Activated T-cell treated with anti-CD3 and anti-CD28 coated beads, Interleukin-2, amount 50 U/mL, for 4 hours (primary cell): ENCODE measurements at places on chromosomes 6 and 20.

DNA sequence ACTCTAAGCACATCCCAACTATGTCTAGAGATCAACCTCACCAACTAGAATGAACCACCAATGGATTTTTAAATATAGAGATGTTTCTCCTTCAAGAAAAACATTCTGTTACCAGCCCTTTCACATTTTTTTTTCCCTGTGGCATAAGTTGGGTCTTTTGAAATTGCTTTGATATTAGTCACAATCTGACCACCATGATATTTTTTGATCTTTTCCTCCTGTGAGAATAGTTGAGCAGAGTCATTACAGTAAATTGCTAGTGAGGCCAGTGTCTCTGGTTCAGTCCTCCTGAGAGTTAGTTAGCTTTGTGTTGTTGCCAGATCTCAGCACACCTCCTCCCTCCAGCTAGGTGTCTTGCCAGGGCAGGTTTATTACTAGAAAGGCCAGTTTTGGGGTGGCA lies 79.7 kb upstream of the MYLIP start:
- no peak for DNase-seq

GRCh38 chr20:47988676-47989075 lies 203.4 kb upstream of the SULF2 start:
- DNase-seq: no peak

DNA sequence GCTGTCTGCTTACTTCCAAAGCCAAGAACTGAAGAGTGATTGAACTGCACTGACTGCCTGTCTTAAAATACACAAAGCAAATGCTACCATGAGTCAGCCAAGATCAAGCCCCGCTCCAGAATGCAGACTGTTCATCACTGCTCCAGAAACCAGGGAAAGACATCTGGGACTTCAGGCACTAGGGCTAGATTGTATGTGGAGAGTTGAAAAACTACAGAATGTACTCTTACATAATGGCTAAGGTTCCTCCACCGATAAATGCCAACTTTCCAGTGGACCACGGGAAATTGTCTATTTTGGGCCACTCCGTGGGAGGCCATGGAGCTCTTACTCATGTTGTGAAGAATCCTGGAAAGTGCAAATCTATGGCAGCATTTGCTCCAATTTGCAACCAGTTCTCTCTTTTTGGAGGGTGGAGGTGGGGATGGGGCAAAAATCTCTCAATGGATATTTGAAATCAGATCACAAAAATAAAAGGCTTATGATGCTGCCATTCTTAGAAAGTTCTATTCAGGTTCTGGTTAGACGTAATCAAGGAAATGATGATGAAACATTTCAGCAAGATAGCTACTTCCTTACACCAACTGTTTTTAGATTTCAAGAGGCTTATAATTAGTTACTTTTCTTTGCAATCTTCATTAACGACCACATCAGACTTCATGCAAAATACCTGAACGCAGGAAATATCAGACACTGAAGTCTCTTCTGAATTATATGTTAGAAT lies 11.8 kb upstream of the CAP2 start:
- DNase-seq: no peak

DNA sequence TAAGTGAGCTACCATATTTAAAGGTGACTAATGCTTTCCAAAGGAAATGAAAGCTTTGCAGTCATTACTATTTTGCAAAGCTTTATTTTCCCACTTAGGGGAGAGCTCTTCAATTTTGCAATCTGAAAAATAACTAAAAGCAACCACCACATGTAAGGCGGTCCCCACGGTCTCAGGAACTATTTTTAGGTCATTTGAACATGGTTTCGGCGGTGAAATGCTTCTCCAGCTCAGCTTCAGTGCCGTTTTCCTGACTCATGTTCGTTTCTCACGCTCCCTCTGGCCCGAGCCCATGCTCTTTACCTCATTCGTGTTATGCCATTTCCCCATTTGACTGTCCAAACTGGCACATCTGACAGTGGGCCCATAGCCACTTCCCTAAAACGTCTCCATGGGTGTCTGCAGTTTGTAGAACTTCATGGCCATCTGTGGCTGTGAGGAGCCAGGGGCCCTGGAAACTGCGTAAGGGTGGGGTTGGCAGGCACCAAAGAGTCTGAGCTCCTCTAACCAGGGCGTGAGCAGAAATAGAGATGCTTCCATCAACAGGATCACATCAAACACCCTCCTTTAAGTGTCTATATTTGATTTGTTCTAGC lies 46.5 kb downstream of the ADTRP start:
- DNase-seq: peak; percentile 20

DNA sequence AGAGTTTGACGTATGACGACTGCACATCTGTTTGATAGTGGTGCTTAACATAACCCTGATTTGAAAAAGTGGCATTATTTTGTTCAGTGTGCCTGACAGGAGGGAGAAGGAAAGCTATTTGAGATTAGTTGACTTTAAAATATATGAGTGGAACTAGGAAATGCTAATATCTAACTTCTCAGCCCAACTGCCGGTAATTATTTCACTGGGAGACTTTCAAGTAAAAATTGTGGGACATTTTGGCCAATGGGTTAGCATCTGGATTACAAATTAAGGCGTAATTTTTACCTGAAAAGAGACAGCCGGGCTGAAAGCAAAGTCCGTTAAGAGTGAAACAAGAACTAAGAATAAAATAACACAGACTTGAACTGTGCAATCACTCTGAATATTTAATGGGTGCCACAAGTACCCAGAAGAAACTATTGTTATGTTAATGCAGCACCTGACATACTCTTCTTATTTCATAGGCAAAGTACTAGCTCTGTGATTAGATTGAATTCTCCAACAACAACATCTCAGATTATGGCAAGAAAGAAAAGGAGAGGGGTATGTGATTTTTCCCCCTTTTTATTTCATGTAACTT lies 2.0 kb downstream of the HEY2 start:
- no peak for DNase-seq

- DNase-seq: no peak
Observed at GRCh38 chr6:169244684-169245383, 8.8 kb downstream of the THBS2 start.

DNA sequence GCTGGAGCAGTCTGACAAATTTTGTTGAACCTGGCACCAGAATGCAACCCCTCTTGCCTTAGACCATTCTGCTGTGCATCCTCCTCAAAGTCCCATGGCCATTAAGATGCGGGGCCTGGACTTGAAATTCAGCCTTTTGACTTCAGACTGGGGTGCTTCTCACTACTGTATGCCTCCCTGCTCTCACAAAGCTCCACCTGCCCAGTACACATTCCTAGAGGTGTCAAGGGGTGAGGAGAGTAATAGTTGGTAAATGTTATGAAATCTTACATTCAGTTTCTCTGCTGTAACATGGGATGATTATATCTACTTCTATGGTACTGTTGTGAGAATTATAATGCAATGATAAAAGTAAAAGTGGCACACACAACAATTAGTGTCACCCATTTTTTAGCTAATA lies 70.8 kb downstream of the TULP4 start:
- DNase-seq: no peak

GRCh38 chr6:150830439-150831165 lies 34.9 kb upstream of the MTHFD1L start:
- no peak for DNase-seq

DNA sequence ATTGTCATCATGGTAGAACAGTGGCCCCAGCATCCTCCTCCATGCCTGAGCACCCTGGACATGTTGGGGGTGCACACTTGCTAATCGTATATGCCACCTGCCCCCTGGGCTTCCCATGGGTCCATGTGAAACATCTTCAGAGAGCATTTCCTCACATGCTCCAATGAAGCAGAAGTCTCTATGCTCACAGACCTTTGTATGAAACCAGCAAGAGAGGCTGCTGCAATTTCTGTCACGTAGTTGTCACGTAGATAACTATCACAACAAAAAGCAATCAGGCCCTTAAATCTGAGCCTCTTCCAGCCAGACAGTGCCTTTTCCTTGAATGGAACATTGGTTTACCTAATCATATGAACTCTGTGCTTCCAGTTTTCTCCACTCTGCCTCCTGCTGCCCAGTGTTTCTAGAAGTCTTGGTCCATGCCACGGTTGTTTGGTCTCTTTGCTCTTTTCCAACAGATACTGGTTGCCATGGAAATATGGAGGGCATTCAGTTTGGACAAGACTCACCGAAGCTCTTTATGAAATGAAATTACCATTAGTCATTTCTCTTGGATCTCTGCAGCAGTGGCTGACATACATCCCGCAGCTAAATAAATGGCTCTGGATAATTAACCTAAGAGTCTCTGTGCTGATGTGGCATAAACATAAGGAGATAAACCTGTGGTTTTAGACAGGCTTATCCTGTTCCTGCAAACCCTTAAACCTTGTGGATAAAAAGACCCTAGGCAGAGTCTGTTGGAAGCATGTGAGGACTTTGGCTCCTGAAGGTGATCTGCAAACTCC lies 172.8 kb upstream of the SYNDIG1 start:
- DNase-seq: no peak

DNA sequence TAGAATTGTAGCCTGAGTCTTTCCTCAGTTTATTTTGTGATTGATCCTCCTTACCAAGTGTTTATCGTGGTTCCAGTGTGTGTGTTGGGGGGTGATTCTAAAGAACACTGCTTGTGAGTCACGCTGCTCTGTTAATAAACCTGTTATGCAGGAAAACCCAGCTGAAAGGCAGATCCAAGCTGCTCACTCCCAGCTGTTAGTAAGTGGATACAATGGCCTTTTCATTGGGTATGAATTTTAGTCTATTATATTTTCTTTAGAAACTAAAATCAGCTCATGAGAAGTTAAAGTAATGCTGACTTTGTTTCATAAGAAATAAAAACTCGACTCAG lies 12.2 kb upstream of the DSTN start:
- no peak for DNase-seq
